T-helper 1 cell (primary cell): ENCODE measurements at places on chromosomes 2 and 18.

GRCh38 chr2:180722551-180723239 is 257.7 kb upstream of the UBE2E3 start:
- DNase-seq, result no peak

DNA sequence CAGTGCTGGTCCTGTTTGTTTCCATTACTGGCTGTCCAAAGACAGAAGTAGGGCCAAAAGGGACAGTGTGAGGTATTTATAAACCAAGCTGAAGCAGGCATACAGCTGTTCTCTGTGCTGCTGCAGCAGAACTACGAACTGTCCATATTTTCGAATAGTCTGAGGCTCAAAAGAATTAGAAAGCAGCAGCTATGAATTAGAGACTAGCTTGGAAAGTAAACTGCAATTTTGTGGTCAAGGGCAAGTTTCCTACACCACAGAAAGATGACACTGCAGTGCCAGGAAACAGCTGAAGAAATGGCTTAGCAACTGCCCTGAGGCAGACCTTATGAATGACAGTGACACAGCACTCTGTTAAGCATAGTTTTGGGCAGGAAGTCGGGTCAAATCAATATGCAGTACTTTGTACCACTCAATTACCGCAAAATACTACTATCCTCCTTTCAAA is 125.3 kb downstream of the TMEM131 start:
- no peak for DNase-seq

DNA sequence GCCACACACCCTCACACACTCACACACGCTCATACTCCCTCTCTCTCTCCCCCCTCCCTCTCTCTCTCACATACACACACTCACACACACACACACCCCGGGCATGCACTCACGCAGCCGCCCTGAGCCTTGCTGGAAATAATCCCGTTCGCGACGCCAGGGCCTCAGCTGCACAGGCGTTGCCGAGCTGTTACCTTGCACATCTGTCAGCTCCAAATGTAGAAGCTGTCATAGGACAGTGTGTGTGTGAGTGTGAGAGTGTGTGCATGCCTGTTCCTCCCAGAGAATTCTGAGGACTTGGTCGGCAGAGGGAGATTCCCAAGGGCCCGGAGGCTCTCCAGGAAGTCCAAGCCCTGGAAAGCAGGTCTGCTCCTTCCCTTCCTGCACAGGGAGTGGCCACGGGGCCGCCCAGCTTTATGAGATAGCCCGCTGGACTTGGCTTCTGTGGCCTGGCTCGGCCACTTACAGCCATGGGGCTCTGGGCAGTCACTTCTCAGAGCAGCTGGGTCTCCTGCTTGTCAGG is 8.6 kb downstream of the SPR start:
- DNase-seq, result no peak

DNA sequence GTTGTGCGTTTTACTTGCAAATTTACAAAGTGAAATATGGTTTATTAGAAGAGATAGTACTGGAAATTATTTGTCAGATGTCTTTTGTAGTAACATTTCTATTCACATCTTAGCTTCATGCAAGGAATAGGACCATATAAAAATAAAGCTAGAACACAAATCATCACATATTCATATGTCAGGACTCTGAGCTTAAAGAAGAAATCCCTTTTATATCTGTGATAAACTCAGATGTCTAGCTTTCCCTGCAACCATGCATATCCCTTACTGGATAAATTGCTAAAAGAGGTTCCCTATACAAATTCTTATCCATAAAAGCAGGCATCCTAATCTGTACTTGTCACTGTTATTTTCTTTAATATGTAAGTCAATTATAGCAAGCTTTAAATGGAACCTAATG is 178.5 kb downstream of the NRXN1 start:
- DNase-seq, result no peak

DNA sequence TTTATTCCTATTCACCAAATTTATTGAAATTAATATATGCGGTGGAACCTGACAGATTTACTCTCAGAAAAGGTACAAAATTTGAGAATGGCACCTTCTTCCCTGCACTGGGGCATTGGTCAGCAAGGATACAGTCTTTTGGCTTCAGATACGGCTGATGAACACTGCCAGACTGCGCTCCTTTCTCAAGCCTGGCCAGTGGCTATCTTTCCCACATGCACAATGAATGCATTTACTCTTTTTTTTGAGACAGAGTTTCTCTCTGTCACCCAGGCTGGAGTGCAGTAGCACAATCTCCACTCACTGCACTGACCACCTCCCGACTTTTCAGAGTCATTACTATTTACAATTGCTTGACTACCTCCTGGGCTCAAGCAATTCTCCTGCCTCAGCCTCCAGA is 61.6 kb downstream of the MOB4 start:
- no peak for DNase-seq

DNA sequence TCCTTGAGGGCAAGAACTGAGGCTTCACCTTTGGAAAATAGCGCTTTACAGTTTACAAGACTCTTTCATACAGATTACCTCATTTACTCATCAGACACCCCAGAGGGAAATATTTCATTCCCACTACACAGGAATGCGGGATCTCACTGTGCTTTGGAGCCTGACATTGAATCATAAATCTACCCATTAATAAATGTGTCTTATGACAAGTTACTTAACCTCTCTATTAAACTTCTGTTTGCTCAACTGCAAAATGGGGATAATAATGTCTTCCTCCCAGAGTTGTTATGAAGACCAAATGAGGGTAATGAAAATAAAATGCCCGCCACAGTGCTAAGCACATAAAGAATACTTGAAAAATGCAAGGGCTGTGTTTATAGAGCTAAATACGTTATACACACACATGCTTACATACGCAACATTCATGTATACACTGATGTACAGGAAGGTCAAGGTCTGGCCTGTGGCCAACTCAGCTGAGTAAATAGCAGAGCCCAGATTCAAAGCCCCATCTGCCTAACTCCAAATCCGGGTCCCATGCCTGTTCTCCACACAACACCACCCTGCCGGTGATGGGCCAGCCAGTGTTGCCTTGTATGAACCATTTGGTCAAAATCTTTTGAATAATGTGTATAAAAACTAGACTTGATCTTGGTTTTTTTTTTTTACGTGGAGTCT is 77.8 kb upstream of the STPG4 start:
- no peak for DNase-seq

GRCh38 chr2:44397447-44398175 is 35.9 kb downstream of the CAMKMT start:
- no peak for DNase-seq

GRCh38 chr2:71120195-71120594 is 9.8 kb downstream of the MCEE start:
- no peak for DNase-seq

- no peak for DNase-seq
These were observed 2.7 kb downstream of the TNP1 start for GRCh38 chr2:216857131-216857550.

- no peak for DNase-seq
These were observed 1108.9 kb upstream of the CRIM1 start for GRCh38 chr2:35246702-35247101.

DNA sequence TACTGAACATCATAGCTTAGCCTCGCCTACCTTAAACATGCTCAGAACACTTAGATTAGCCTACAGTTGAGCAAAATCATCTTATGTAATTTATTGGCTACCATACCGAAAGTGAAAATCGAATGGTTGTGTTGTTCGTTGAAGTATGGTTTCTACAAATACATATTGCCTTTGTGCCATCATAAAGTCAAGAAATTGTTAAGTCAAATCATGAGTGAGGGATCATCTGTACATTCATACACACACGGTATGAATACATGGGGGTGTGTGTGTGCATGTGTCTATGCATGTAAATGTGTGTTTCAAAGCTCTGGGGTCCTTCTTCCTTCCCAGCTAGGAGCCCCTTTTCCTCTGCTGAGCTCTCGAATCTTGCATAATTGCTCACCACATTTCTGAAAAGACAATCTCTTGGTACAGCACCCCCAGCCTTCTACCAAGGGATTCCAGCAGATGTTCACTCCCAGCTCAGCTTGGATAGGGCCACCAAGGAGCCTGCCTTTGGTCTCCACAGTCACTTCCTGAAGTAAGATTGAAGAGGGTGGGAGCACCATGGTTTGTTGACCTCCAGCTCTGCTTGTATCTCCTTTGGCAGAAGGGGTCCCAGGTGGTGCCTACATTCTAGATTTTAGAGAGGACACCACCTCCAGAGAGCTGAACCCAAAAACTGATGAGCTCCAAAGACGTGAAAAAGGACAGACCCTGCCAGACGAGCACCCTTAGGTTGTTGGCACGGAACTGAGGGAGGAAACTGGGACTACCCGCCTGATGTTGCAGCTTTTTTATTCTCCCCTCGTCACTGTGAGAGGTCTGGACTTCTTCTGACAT is 33.2 kb upstream of the CYP1B1 start:
- DNase-seq, result peak; percentile 26

GRCh38 chr2:209383212-209383611 is 40.6 kb upstream of the MAP2 start:
- DNase-seq, result no peak

DNA sequence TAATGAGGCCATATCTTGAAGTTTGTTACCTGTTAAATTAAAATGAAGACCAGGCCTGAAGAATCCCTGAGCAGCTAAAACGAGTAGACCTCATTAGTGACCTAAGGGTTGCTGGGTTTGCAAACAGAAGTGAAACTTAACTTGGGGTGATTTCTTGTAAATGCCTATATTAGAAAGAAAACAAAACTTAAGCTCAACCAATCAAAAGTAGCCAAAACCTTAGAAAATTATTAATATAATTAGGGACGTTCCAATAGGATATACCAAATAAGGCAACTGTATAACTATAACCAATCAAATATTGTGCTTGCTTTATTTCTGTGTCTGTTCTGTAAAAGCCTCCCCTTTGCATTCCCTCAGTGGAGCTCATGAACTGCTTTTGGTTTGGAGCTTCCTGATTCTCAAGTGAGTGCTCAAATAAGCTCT is 137.9 kb upstream of the VRK2 start:
- no peak for DNase-seq

GRCh38 chr2:159160412-159160811 is 126.1 kb downstream of the WDSUB1 start:
- DNase-seq, result no peak

- no peak for DNase-seq
These were observed 2.3 kb downstream of the ASAP2 start for GRCh38 chr2:9208875-9209274.

- no peak for DNase-seq
These were observed 42.5 kb upstream of the PID1 start for GRCh38 chr2:229313591-229313990.

DNA sequence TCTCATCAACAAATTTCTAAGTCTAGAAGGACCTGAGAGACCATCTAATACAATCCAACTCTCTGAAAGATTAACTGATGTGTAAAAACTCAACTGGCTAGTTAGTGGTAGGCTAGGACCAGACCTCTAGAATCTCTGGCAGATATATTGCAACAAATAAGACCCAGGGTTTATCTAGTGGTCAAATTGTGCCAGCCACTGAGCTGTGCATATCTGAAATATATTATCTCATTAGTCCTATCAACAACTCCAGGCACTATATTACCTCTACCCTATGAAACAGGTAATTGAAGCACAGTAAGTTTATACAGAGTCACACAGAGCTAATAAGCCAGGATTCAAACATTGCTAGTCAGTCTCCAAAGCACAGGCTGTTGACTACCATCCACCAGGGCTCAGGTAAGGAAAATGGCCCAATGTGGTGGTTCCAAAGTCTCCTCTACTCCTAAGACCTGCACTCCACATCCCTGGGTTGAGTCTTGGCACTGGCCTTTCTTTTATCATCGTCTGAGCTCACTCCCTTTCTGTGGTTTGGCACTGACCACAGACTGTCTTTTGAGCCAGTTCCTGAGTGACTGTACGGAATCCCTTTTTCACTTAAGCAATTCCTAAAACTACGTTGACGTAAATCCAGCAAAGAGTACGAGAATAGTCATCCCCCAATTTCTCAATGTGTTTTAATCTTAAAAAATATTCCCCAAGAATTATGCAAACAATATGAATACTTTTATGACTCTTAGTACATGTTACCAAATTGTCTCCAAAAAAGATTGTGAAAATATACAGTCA is 11.9 kb upstream of the PID1 start:
- DNase-seq, result no peak

GRCh38 chr2:71882949-71883472 is 264.7 kb downstream of the CYP26B1 start:
- no peak for DNase-seq

- no peak for DNase-seq
These were observed 157.0 kb downstream of the MGAT5 start for GRCh38 chr2:134410831-134411231.

DNA sequence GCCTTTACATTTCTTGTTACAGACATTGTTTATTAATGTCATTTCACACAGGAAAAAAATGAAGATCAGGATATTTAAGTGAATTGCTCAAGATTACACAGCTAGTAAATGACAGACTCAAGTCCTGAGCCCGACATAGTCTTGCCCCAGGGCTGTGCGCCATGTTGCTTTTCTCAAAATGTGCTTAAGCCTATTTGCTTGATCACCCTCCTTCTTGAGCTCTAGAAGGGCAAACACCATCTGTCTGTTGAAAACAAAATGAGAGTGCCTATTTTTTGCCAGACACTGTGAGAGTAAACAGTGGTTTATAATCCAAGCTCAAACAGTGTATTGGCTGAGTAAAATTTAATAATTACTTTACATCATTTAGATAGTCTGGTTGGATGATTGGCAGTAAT is 34.8 kb upstream of the HNMT start:
- DNase-seq, result no peak

DNA sequence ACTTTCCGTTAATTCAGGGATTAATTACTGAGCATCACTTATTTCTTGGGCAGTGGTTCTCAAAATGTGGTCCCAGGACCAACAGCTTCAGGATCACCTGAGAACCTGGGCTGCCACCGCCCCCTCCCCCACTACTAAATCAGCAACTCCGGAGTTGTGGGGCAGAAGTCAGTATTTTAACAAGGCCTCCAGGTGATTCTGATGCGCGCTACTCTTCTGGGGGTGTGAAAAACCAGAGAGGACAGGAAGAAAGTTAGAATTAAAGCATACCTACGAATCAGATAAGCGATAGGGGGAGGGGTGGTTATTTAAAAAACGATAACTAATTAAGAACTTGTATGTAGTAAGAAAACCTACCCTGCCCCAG is 319 bp downstream of the ZSCAN30 start:
- no peak for DNase-seq

GRCh38 chr2:187547353-187547979 is 6.8 kb downstream of the TFPI start:
- no peak for DNase-seq

- no peak for DNase-seq
These were observed 65.9 kb upstream of the SLC16A14 start for GRCh38 chr2:230134496-230135129.

GRCh38 chr2:31483246-31483645 is 68.7 kb upstream of the XDH start:
- no peak for DNase-seq
